ENCODE measurements at places on chromosomes 4 and X. TPM values are rescaled to one million over a fixed set of nuclear protein-coding genes. Genes with fewer than 3 reads are reported as not detected.

GRCh38 chr4:173415885-173416653 lies 17.2 kb upstream of the SCRG1 start:
- DNase-seq = peak; percentile 84

The BMPR1B gene
- 1.5 TPM for total RNA-seq

DNA sequence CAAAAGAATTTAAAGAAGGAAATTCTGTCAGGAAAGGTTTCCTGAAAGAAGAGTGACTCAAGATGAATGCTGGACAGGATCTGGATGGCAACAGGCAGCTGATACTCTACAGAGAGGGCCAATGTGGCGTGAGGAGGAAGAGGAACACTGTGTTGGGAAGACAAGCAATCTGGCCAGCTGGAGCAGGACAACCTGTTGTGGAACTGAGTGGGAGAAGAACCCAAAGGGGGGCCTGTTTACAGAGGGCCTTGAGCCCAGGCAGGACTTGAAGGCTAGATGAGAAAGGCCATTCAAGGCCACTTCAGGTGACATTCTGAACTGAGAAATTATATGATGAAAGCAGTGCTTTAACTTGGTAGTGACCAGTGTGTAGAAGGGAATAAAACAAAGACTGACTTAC lies 8.5 kb downstream of the OTUD4 start:
- no peak for DNase-seq

GRCh38 chr4:90536408-90536807 lies 409.2 kb downstream of the CCSER1 start:
- DNase-seq = no peak

- no peak for DNase-seq
These were observed 223.0 kb upstream of the ZIC3 start for GRCh38 chrX:137342969-137343368.

DNA sequence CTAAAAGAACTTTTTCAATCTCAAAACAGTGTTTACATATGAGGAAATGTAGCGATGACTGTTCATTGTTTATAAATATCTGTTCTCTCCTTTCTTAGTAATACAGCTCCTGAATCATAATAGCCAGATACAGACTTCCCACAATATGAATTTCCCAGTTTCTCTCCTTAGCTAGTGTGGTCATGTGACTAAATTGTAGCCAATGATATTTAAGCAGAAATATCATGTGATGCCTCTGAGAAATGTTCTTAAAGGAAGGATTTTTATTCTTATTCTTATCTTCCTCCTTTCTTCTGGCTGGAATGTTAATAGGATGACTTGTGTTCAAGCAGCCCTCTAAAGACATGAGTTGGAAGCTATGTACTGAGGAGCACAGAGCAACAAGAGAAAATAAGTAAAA lies 383.7 kb upstream of the ATOH1 start:
- DNase-seq = no peak

DNA sequence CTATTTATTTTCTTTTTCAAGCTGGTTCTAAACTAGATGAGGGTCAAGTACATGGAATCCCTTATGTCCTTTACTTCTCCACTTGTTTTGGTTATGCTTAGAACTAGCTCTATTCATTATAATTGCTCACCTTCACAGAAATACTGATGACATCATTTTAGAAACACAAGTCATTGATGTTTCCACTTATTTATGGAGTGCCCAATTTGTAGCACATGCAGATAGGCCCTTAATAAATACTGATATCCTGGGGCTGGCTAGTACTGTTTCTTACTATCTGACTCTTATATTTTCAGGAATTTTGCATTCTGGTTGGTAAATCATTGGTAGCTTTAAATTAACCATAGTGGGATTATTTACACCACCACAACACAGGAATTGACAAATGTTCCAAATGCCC lies 112.2 kb downstream of the NAA11 start:
- no peak for DNase-seq

- no peak for DNase-seq
These were observed 308 bp upstream of the TLR2 start for GRCh38 chr4:153683763-153684181.

GRCh38 chr4:84535901-84536300 lies 36.8 kb upstream of the NKX6-1 start:
- DNase-seq = no peak

GRCh38 chr4:109631532-109632108 lies 71.6 kb downstream of the MCUB start:
- DNase-seq = no peak

The EGFL6 gene
- total RNA-seq = 0.24 TPM

DNA sequence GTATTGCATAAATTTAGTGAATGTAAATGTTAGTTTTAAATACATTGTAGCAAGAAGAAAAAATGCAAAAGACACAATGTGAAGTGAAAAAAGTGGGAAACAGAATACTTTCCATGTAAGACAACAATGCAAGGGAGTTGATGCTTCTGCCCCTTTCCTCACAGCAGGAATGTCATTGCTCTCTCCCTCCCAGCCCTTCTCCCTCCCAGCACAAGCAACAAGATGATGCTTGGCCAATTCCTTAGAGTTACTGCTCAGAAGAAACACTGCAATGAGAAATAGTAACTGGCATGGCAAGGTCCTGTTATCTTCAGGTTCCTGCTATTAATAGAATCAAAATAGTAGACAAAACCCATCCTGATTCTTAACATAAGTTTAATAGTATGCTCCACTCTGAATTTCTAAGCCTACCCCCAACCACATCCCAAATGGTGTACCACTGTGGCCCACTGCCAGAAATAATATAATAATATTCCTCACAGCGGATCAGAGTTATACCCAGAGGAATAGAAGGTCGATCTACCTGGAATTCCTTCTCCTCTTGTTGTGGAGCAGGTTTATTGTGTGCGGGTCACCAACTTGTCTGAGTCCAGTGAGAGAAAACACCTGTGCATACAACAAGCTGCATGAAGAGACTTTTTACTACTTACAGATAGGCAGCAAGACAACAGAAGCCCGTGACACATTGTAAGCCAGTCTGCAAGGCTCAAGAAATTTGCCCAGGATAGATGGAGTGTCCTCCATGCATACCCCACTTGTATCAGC lies 69.8 kb upstream of the SLC7A11 start:
- no peak for DNase-seq

GRCh38 chr4:19807505-19807904 lies 444.2 kb upstream of the SLIT2 start:
- DNase-seq = no peak

The SYTL4 gene
- total RNA-seq = 3.5 TPM

DNA sequence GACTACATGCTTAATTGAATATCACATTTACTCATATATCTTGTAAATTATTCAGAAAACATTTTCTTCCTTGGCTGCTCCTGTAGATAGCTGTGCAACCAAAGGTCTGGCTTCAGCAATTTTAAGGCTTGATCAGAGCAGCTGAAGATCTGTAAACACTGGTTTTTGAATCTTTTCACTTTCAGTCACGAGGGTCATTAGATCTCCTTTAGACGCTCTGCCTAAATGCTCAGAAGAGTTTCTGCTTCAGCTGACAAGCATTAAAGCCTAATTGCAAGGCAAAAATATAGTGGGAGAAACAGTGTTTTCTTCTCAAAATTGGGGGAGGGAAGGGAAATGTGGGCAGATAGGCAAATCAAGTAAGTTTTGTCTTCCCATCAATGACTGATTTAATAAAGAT lies 25.7 kb downstream of the TRPC5 start:
- DNase-seq = no peak

The GIMD1 gene
- total RNA-seq = not detected

DNA sequence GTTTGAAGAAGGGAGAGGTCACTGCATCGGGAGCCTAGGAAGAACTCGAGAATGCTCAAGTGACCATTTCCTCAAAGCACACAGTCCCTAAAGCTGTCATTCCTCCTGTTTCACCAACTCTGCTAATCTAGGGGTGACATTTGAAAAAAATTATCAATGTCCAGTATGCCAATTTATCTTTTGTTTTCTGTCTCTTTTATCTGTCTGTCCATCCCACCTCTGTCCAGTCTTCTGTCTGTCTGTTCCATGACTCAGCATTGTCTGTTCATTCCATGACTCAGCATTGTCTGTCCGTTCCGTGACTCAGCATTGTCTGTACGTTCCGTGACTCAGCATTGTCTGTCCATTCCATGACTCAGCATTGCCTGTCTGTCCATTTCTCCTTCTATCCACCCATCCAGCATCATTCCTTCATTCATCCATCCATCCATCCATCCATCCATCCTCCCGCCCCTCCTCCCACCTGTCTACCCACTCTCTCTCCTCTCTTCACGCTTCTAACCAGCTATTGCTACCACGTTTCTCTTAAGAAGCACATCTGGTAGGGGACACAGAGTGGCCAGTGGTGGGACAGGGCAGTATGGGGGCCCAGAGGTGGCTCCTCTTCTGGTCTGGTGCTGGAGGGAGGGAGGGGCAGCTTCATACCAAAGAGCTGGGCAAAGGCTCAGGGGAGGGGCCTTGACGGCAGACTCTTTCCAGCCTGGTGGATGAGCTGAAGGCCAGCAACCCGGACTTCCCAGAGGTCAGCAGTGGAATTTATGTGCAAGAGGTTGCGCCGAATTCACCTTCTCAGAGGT lies 34.1 kb downstream of the HTRA3 start:
- peak; percentile 36 for DNase-seq

GRCh38 chr4:183185018-183185417 lies 86.0 kb downstream of the WWC2 start:
- DNase-seq = no peak

- DNase-seq = no peak
These were observed 1.1 kb downstream of the PLXNA3 start for GRCh38 chrX:154458954-154459778.

The AMBN gene
- not detected for total RNA-seq

The KLF8 gene
- 3.6 TPM for total RNA-seq

The AMTN gene
- not detected for total RNA-seq

The SOX3 gene
- not detected for total RNA-seq

The DMRTC1B gene
- not detected for total RNA-seq

GRCh38 chrX:30577362-30577991 lies at the start of gene TASL:
Gene TASL, minus strand, starts transcription at chrX:30577766. Its CDS starts 17,411 bp downstream, at chrX:30560355.
- DNase-seq = no peak

- DNase-seq = no peak
These were observed 48.2 kb downstream of the EVC2 start for GRCh38 chr4:5660185-5660584.

The KDR gene
- 28.7 TPM for total RNA-seq

The MAGED4 gene
- 0.40 TPM for total RNA-seq

- DNase-seq = no peak
These were observed 63.4 kb upstream of the PDE5A start for GRCh38 chr4:119692001-119692400.

GRCh38 chr4:70925899-70926635 lies 23.9 kb downstream of the MOB1B start:
- no peak for DNase-seq

DNA sequence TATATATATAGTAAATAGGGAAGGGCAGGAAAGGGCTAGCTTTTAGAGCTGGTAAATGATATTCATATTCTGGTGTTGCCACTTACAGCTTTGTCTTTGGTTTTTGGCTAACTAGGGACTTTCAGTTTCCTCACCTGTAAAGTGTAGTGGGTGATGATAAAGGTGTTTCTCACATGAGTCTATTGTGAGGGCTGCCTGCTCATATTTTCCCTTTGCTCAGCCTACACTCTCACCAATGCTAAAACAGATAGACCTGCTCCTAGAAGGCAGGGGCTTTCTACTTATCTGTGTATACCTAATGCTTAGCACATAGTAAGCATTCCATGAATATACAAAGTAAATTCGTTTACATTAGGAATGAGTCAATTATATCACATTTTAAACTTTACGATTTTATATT lies 137.2 kb upstream of the HS3ST1 start:
- DNase-seq = no peak

GRCh38 chrX:53939127-53939526 lies 105.1 kb downstream of the PHF8 start:
- DNase-seq = no peak

- no peak for DNase-seq
These were observed 3.1 kb downstream of the KDM6A start for GRCh38 chrX:44876086-44876485.

The SSX2 gene
- total RNA-seq = not detected

The FUNDC1 gene
- total RNA-seq = 28.8 TPM

DNA sequence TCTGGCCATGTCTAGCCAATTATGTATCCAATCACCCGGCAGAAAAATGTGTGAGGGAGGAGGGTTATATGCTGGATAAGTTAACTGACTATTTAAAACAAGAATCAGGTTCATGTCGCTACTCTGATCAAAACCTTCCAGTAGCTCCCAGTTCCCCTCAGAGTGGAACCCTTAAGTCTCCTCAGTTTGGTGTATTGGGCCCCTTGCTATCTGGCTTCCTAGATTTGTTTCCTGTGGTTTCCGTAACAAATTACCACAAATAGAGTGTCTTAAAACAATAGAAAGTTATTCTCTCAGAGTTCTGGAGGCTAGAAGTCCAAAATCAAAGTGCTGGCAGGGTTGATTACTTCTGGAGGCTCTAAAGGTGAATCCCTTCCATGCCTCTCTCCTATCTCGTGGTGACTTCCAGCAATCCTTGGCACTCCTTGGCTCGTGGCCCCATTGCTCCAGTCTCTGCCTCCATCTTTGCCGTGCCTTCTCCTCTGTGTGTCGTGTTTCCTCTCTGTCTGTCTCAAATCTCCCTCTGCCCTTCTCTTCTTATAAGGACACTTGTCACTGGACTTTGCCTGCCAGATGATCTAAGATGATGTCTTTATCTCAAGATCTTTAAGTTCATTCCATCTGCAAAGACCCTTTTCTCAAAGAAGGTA lies 10.5 kb upstream of the ENPP6 start:
- no peak for DNase-seq

DNA sequence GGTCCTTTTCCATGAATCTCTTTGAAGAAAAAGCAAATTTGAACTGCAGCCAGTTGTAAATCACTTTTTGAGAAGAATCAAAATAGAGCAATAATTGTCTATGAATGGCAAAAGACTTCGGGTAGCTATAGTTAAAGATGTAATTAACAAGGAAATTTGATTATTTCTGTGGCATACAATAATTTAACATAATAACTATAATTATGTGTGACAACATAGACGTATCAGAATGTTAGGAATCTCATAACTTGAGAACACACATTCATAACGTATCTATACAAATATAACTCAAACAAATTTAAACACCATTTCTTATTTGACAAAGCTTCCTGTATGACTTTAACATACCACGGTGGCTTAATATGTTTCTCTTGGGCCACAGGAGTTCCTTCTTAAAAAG lies 36.0 kb upstream of the NSG1 start:
- no peak for DNase-seq

DNA sequence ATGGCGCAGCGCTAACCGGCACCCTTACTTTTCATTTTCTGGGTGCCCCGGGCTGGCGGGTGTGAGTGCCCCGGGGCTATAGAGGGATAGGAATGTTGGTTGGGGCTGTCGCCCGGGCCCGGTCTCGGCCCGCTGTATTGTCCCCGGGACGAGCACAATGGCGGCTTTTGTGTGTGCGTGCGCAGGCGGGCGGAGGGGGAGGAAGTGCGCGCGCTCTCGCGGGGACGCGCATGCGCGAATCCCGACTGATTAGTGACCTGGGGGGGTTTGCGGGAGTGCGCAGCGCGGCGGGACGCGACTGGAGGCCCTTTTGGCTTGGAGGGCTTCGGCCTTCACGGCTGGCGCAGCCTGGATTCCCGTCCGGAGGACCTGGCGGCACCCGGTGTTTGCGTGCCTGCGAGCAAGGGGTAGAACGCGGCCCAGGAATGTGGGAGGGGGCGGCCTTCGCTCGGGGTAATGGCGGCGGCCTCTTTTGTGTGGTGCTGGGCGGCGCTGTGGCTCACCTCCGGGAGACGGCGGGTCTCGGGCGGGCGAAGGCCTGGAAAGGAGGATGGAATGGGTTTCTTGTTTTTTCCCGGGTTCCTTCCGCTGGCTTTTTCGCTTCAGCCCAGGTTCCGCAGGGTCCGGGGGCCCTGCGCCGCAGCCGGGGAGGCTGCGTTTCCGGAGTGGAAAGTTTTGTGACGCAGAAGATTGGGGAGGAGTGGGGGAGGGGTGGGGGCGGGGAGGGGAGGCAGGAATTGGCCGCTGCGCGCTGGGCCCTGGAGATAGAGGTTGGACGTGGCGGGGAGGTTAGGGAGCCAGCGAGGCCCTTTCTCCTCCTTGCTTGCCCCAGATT lies 618 bp downstream of the DDX3X start:
- DNase-seq = peak; percentile 93

The PNMA5 gene
- total RNA-seq = not detected
